ENCODE measurements at places on chromosomes 1 and 21.

DNA sequence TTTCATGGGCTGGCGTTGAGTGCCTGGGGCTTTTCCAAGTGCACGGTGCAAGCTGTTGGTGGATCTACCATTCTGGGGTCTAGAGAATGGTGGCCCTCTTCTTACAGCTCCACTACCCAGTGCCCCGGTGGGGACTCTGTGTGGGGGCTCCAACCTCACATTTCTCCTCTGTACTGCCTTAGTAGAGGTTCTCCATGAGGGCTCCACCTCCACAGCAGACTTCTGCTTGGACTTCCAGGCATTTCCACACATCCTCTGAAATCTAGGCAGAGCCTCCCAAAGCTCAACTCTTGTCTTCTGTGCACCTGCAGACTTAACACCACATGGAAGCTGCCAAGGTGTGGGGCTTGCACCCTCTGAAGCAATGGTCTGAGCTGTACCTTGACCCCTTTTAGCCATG, 82.1 kb downstream of the CCDC18 start:
- no peak for DNase-seq

DNA sequence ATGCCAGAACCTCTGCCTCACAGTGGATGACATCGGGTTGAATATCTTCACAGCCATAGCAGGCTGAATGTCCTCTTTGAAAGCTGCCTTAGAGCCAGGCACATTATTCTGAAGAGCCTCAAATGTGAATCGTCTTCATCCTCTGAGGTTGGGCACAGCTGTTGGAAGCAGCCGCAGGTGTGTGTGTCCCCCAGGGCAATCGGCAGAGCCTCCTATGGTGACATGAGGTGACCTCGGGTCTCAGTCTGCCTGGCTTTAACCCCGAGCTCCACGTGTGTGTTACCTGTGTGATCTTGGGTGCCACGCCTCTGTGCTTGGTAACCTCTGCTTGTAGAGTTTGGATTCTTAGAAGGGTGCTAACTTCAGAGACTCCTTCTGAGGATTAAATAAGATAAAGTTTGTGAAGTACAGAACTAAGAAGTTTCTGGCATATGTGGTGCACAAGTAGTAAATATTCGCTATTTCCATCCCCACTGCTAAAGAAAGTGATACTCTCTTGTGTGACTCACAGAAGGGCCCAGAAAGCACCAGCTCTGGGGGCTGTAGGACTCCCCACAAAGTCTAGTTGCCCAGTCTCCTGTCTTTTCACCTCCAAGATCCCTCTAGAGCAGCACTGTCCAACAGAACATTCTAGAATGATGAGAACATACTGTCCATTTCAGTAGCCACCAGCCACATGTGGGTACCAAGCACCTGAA, 500.9 kb downstream of the NPHP4 start:
- DNase-seq = no peak

GRCh38 chr21:33373451-33373850, 29.8 kb upstream of the IFNGR2 start:
- DNase-seq = no peak

DNA sequence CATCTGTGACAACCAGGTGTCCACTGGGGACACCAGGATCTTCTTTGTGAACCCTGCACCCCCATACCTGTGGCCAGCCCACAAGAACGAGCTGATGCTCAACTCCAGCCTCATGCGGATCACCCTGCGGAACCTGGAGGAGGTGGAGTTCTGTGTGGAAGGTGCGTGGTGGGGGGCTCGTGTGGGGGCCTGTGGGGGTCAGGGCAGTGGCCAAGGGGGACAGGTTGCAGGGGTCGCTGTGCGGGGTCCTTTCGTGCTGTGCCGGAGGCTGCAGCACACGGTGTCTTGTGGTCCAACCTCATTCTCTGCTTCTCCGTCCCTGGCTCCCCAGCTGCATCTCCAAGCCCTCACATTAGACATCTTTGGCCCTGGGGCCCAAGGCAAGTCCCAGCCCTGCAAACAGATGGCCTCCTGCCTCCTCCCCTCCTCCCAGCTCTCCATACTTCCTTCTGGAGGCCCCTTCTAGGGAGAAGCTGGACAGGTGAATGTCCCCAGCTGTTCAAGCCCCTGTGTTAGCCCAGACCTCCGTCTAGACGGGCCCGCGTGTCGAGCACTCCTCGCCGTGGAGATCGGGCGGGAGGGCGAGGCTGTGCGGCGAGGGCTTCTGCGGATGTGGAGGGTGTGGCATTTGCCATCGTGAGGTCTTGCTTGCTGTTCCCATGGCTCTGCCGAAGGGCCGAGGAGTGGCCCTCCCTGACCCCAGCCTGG, 2.5 kb downstream of the AGRN start:
- no peak for DNase-seq

- DNase-seq = no peak
These were observed 3.5 kb upstream of the CD244 start for GRCh38 chr1:160866001-160866694.

DNA sequence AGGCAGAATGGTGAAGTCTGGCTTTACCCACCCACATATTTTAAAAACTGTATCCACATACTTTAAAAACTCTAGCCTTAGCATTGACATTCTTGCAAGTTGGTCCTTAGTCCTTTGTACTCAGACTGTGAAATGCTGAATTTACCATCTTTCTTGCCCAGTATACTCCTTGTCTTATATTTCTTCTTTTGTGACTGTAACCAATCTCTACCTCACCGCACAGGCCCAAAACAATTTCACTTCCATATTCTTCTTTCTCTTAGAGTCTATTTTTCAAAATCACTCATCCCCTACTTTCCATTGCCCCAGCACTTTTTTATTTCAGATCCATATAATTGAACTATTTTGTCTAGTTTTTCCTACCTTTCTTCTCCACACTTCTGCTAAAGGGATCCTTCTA, 892.4 kb upstream of the B3GALT2 start:
- no peak for DNase-seq

GRCh38 chr1:113984710-113985109, 5.4 kb downstream of the OLFML3 start:
- DNase-seq = no peak

DNA sequence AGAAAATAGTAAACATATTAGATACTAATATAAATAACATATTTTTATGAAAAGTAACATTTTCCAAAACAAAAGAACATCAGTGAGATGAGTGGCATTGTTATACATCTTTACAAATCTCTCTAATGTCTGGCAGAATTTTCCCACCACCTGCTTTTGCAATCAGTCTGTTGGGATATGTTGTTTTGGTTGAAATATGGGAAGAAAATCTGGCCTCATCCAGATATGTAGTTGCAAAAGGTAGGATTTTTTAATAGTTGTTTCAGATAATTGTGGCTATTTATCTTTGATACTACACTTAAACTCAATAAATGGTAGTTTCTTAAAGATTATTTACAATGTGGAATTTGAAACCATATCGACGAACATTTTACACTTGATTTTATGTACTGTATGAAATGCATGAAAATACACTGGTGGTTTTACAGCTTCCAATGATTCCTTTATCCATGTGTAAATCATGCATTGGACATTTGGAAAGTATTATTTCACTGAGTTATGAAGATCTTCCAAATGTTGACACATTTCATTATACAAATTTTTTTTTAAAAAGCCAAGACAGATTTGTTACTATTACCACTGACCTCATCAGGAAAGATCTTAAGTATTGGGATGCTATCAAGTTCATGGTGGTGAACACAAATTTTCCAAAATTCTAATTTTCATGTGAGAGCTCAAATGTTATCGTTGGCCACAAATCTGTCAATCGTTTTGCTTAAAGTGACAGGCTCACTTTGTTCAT, 74.1 kb upstream of the CD34 start:
- no peak for DNase-seq

- DNase-seq = no peak
These were observed 39.7 kb downstream of the SIM2 start for GRCh38 chr21:36738489-36739126.

DNA sequence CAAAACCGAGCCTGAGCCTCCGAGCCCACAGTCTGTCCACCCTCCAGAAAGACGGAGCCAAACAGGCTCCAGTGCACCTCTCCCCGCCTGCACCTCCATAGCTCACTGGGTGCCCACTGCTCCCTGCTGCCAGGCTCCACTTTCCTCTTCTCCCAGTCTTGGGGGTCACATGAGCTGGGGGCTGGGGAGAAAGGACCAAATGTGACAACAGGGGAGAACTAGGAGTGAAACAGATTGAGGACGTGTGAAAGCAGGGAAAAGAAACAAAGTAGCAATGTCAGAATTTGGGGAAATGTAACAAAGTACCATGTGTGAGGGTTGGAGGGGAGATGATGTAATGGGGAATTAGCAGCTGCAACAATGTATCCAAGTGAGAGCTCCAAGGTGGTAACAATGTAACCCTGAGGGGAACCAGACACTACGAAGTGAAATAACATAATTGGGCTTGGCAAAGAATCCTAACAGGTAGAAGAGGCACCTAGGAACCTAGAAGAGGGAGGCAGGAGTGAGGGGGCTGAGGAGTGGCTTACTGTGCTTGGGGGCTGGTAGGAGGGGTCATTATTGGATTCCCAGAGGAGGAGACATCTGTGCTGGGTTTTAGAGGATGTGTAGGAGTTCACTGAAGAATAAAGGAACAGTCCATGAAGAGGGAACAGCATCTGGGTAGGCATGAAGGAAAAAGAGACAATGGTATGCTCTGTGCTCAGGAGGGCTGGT, 12.5 kb downstream of the SDC3 start:
- no peak for DNase-seq

DNA sequence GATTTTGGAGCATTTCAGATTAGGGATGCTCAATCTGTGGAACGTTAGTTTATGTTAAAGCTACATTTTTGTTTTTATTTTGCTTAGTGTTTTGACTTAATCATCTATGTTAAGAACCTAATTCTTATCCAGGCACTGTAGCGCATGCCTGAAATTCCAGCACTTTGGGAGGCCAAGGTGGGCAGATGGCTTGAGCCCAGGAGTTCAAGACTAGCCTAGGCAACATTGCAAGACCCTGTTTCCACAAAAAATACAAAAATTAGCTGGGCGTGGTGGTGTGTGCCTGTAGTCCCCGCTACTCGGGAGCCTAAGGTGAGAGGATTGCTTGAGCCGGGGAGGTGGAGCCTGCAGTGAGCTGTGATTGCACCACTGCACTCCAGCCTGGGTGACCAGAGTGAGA, 23.4 kb downstream of the FNBP1L start:
- no peak for DNase-seq

GRCh38 chr1:22837332-22837731, 126.7 kb downstream of the EPHB2 start:
- DNase-seq = no peak

DNA sequence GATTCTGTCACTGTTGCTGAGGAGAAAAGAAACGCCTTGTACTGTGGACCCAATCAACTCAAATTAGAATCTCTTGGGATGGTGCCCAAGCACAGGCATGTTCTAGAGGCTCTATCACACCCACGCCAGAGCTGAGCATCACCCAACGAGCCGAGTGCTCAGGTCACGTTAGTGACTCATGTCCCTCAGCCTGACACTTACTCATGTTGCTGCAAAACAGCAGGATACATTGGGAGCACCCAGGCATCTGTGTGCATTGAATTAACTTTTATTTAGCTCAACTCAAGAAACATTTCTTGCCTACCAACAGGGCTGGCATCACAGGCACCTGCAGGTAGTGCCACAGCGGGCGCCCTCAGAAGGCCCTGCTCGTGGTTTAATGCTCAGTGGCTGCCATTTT, 149.8 kb downstream of the ETS2 start:
- no peak for DNase-seq

GRCh38 chr1:245983294-245983967, 523.6 kb downstream of the SMYD3 start:
- DNase-seq = no peak

DNA sequence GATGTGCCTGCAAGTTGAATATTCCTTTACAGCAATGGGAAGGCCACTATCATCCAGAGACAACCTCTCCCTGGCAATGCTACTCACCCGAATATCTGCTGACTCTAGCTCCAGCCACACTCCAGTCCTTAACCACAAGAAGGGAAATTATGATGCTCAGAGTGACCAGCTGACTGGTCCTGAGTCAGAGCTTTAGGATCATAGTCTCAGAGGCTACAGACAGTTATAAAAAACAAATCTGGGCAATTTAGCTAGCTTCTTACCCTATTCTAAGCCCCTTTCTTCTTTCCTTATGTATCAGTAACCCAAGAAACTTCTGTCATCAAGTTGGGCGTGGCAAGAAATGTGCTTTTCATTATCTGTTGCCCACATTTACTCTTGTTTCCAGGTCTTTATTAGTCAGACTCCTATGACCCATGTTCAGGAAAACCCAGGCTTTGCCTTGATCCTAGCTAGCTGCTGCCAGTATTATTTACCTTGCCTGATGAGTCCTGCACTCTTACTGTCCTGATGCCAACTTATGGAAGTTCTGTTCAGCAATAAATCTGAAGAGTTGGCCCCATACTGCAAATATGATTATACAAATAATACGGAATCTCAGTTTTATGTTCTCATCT, 207.0 kb downstream of the TTLL7 start:
- no peak for DNase-seq

DNA sequence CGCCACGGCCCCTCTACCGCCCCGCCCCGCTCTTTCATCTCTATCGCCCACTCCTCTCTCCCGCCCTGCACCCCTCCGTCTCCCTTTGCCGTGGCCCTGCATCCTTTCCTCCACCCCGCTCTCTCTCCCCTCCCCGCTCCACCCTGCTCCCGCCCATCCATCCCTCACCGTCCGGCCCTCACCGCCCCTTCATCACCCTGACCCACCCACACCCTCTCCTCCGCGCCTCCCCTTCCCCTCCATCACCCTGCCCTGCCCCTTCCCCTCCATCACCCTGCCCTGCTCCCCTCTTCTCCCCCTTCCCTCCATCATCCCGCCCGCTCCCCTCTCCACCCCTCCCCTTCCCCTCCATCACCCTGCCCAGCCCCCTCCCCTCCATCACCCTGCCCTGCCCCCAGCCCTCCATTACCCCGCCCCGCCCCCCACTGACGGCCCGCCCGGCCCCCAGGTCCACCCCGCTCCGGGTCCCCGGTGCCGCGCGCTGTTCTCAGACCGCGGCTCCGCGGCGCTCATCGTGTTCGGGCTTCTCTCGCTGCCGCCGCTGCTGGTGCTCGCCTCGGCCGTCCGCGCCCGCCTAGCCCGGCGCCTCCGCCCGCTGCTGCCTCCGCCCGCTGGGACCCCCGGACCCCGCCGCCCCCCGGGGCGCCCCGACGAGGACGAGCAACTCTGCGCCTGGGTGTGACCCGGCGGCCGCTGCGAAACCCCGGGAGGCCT, 6.2 kb upstream of the ANKRD65 start:
- no peak for DNase-seq

GRCh38 chr1:226722240-226722900, 16.7 kb downstream of the ITPKB start:
- DNase-seq = no peak

DNA sequence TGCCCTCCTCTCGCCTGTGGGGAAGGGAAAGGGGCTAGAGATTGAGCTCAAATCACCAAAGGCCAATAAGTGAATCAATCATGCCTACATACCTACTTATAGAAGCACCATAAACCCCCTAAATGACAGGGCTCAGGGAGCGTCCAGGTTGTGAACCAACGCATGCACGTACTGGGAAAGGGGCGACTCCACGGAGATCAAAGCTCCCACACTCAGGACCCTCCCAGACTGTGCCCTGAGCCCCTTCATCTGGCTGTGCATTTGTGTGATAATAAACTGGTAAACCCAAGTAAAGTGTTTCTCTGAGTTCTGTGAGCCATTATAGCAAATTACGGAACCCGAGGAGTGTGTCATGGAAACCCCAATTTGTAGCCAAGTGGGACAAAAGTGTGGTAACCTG, 23.8 kb upstream of the PRDM15 start:
- no peak for DNase-seq
